Vagina (tissue), 2 donors: ENCODE measurements at places on chromosomes 5 and 9.

DNA sequence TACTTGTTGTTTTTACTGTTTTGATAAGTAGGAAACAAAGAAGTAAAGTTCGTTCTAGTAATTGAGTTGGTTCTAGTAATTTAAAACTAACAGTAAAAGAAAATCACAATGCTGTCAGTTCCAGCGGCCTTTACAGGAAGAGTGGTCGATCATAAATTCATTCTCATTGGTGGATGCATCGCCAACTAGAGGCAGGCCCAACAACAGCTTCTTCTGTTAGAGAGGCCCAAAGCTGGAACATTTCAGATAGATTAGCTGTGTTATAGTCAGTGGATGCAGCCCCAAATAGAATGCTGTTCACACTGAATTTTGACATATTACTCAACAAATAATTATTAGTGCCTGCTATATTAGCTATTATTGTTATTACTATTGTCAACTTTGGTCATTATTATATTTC lies 80.8 kb downstream of the ARRDC3 start:
- no peak for DNase-seq

- DNase-seq: no peak
These were observed 29.2 kb upstream of the ARHGEF28 start for GRCh38 chr5:73596705-73597328.

GRCh38 chr5:171271798-171272197 lies 37.2 kb upstream of the TLX3 start:
- DNase-seq: no peak

DNA sequence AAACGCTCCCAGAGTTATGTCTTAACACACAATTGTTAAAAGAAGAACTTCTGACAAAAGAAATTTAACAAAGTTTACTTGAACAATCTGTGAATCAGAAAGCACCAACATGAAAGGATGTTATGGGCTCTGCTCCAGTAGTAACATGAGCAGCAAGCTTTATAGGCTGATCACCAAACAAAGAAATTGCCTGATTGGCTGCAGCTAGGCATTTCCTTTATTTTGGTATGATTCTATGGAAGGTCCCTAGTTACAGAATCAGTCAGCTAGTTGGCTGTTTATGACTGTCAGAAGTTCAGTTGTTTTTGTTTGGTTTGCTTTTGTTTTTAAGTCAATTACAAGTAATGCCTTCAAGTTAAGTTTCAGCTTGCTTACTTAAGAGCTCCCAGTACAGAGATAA lies 102.4 kb upstream of the SMC2 start:
- DNase-seq: no peak

DNA sequence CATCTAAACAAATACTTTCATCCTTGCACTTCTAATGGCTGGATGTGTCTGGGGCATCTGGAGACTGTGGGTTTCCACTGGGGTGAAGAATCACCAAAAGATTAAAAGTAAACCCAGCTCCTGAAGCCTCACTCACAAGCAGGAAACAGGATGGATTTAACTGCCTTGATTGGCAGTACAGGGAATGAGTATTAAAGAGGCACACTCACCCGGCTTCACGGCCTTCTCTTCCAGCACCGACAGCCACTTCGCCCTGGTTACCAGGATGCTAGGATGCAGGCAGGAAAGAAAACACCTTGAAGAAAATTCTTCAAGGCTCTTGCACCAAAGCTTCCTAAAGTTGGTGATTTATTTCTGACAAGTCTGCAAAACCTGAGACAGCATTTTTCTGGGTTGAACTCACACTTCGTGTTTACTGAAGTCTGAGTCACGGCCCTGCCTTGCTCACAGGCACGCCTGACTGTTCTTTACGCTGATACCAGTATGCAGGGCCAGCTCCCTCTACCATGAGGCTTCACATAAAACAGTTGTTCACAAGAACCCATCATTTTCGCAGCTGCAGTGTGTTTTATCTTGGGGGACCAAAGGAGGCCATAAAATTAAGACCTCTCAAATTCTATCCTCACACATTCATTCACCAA lies 56.5 kb upstream of the ZNF354A start:
- DNase-seq: no peak

DNA sequence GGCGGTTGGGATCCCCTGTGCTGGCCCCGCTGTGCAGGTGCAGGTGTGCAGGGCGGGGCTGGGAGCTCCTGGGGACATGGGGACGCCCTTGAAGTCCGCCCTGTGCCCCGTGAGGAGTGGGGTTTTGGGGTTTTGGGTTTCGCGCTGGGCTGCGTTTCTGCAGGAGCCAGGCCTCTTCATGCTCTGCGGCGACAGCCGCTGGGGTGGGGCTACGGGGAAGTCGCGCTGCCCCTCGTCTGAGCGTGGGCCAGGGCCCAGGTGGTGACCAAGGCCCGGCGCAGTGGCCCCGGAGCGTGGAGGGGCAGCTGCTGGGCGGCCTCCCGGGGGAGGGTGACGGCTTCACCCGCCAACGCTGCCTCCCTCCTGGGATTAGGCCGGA lies 47.8 kb upstream of the IRX4 start:
- DNase-seq: no peak

DNA sequence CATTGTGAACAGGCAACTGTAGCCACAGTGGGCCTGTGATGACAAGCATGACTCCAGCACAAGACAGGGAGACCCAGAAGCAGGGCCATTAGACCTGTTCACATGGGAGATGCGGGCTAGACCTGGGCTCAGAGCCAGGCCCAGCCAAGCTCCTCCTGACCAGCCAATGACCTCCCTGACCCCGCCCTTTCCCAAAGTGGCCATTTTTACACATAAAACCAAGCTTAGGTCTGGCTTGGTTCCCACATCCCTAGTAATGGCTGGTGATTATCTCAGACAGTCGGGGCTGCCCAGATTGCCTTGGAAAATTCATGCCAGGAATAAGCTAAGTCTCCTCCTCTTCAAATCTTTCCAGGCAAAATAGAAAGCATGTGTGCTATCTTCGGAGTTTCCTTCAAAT lies 94.1 kb downstream of the FRMD3 start:
- no peak for DNase-seq

DNA sequence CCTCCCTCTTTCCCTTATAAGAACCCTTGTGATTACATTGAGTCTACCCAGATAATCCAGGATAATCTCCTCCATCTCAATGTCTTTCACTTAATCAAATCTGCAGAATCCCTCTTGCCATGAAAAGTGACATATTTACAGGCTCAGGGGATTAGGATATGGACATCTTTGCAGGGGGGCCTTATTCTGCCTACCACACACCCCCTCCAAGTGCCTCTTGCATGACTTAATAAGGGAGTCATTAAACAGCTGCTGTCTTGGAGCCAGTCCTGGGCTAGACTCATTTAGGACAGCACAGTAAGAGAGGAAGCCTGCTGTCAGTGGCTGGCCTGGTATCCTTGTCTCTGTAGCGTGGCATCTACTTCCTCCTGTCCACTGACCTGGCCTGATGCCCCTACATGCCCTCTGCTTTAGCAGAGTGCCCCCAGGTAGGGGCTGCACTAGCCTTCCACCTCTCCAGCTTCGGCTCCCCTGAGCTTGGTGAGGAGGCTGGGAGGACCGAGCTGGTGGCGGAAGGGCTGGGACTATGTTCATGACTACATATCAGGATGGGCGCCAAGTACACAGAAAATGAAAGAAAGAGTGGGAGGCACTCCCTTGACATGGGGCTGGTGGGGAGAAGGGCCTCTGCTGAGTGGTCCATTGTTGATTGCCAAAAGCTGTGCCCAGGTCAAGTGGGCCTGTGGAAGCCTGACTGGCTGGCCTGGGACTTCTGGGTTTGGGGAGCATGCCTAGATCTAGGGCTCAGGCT lies 17.2 kb downstream of the ENHO start:
- no peak for DNase-seq

GRCh38 chr5:126106029-126106428 lies 317.2 kb upstream of the GRAMD2B start:
- no peak for DNase-seq

GRCh38 chr5:119269061-119269944 lies 86.5 kb upstream of the TNFAIP8 start:
- DNase-seq: no peak

DNA sequence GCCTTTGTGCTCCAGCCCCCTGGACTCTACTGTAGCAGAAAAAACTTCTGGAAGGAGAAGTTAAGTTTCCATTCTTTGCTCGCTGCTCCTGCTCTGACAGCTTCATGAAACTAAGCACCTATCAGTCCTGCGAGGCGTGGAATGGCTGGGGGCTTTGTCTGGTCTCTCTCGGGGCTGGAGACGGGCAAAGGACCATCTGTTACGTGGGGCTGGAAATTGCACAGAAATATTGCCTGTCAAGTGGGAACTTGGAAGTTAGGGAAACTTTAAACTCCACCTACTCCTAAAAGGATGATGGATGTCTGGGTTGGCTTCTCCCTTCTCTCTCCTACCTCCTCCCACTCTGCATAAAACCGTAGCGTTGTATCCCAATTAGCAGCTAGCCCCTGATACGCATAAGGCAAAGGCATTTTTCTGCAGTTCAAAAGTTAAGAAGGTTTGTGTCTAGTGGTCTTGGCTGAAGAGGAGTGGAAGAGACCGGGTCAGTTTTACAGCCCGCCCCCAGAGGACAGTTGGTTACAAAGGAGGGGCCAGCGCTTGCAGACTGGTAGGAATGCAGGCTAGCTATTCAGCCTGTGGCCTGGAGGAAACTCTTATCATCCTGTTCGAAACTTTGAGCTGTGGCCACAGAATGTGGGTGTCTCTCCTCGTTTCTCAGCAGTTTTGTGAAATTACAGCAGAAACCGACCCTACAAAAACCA lies 1.3 kb downstream of the FBXL7 start:
- DNase-seq: no peak

DNA sequence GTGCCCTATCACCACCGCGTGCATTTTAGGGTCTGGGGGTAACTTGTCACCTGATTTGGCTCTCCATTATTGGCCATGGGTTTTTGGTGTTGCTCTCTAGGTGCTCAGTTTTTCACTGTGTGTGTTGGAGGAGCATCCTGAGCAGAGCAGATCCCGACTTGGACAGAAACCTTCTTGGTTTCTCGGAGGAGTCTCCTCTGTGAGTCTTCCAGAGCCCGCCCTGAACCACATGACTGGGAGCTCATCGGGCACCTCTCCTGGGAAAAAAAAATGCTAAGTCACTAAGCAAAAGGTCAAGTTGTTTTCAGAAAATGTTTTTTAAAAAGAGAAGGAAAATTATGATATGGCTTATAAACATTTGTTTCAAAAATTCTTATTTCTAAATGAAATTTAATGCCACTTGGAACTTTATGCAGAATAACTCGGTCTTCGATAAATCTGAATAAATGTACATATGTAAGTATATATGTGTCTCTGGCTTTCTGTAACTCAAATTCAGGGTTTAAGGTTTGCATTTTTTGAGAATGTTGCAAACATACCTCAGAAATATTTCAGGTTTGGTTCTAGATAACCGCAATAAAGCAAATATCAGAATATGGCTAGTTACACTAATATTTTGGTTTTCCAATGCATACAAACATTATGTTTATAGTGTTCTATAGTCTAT lies 255.2 kb downstream of the AUH start:
- DNase-seq: no peak

DNA sequence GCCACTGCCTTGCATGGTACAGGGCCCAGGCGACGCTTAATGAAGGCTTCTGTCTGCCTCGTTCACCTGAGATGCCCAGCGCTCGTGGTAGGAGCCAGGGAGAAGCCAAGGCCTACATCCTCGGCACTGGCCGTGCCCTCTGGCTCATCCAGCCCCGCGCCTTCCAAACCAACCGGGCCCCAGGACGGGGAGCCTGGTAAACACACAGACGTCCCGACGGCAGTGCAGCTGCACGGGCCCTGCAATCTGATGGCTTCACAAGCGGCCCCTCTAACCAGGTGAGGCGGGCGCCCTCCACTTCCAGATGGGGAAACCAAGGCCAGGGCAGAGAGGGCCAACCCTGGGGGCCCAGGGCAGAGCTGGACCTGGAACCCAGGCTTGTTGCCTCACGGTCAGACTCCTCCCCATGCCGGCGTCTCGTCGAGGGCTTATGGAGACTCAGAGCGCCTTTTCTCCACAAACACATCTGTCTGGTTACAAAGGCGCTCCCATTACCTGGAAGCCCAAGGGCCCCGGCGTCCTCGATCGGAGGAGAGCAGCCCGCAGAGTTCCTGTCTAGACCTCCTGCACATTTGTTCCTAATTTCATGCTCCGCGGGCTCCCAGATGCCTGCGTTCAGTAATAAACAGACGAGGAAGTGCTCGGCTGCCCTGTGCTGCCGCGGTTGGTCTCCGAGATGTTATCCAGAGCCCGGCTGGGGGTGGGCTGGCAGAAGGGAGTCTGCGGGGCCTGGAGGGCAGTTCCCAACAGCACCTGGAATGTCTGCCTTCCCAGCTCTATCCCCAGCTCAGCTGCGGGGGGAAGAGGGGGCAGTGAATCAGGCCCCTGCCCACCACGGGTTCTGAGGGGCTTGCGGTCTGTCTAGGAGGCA lies 23.5 kb downstream of the FAM163B start:
- no peak for DNase-seq

GRCh38 chr9:13769006-13769405 lies 489.5 kb upstream of the MPDZ start:
- no peak for DNase-seq

GRCh38 chr9:90868555-90868954 lies 66.9 kb downstream of the SYK start:
- DNase-seq: no peak

- peak; percentile 93 for DNase-seq
These were observed 117.0 kb downstream of the NXNL2 start for GRCh38 chr9:88651682-88652633.

- no peak for DNase-seq
These were observed 118.4 kb downstream of the OXCT1 start for GRCh38 chr5:41751867-41752266.

- no peak for DNase-seq
These were observed 131.9 kb upstream of the ANKH start for GRCh38 chr5:15003511-15003920.

GRCh38 chr5:149200355-149200754 lies 59.1 kb downstream of the ABLIM3 start:
- DNase-seq: no peak

DNA sequence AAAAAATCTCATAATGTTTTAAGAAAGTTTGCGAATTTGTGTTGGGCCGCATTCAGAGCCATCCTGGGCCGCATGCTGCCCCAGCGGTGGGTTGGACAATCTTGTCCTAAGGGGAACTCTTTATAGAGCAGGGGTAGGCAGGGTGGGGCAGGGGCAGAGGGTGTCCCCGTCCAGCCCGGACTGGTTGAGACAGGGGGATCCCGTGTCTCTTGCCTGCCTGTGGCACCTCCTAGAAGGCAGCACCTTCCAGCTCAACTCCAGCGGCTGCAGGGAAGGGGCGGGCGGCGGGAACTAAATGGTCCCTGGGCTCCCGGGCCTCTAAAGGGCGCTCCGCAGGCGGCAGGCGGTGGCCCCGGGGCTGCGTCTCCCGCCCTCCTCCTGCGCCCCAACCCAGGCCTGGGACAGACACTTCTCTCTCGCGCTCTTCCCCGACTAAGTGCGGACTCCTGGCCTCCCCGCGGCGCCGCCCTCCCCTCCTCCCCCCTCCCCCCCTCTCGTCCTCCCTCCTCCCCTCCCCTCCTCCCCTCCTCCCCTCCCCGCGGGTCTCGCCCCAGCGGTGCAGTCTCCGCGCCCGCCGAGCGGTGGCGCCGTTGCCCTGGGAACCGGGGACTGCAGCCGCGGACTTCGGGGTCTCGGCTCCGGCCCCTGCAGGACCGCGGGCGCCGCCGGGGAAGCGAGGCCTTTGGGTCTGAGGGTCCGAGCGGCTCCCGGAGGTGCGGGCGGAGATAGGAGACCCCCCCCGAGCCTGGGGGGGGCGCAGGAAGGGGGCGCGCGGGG lies 132.6 kb downstream of the MRPL36 start:
- DNase-seq: no peak
